ENCODE measurements at places on chromosomes 5 and 9. TPM values are rescaled to one million over a fixed set of nuclear protein-coding genes. Genes with fewer than 3 reads are reported as not detected.

Gene EGR1
- 412 TPM for total RNA-seq

Gene KIF12
- not detected for total RNA-seq

Gene AHRR
- total RNA-seq, result 2.9 TPM

Gene SPATA31E1
- total RNA-seq, result not detected

Gene NR4A3
- 49.8 TPM for total RNA-seq

Gene CERT1
- 38.6 TPM for total RNA-seq

Gene RASEF
- 1.00 TPM for total RNA-seq

Gene KIF24
- total RNA-seq, result 0.74 TPM

Gene OCLN
- total RNA-seq, result 1.9 TPM

Gene SV2C
- 0.05 TPM for total RNA-seq

Gene C5orf46
- total RNA-seq, result 1.9 TPM

Gene PFN3
- total RNA-seq, result not detected

Gene NR6A1
- 0.76 TPM for total RNA-seq

Gene ARID3C
- total RNA-seq, result not detected

Gene ALDH1A1
- total RNA-seq, result 235 TPM

Gene INSL6
- total RNA-seq, result not detected

Gene CD274
- 3.5 TPM for total RNA-seq

Gene PIP5KL1
- 1.3 TPM for total RNA-seq

Gene ECSCR
- total RNA-seq, result 39.7 TPM

Gene GABRB2
- 0.93 TPM for total RNA-seq

Gene ACTL7A
- total RNA-seq, result not detected

Gene AFAP1L1
- 17.9 TPM for total RNA-seq

Gene ZNF300
- 5.5 TPM for total RNA-seq

Gene IPPK
- total RNA-seq, result 5.8 TPM

Gene PDE8B
- total RNA-seq, result 15.1 TPM

Gene CKMT2
- total RNA-seq, result 26.3 TPM

Gene PDE6A
- total RNA-seq, result not detected

Gene SLC6A3
- total RNA-seq, result 0.19 TPM

Gene OR13D1
- not detected for total RNA-seq

Gene STKLD1
- 0.57 TPM for total RNA-seq

Gene DPM2
- total RNA-seq, result 22.8 TPM

Gene IL4
- not detected for total RNA-seq

Gene PCDHGB6
- total RNA-seq, result 8.5 TPM

Gene ANKRD55
- total RNA-seq, result 0.14 TPM

Gene GM2A
- 23.4 TPM for total RNA-seq

Gene SPINK7
- total RNA-seq, result not detected

Gene GABRA6
- total RNA-seq, result not detected

Gene ZBTB34
- total RNA-seq, result 9.6 TPM

Gene PAIP1
- total RNA-seq, result 65.4 TPM

Gene ADAMTS2
- 62.0 TPM for total RNA-seq

Gene TAS2R1
- total RNA-seq, result not detected

Gene DCANP1
- total RNA-seq, result not detected

Gene MIGA2
- total RNA-seq, result 21.1 TPM

Gene FCN2
- not detected for total RNA-seq

Gene SLC6A19
- total RNA-seq, result not detected

Gene NPDC1
- total RNA-seq, result 133 TPM

Gene FOXD4
- 0.32 TPM for total RNA-seq

Gene GPR150
- total RNA-seq, result 0.10 TPM

Gene TMC1
- total RNA-seq, result 1.00 TPM

Gene ANXA2R
- 2.3 TPM for total RNA-seq

Gene ACOT12
- total RNA-seq, result not detected

Gene SHISAL2B
- not detected for total RNA-seq

Gene GLT6D1
- not detected for total RNA-seq

Gene LAMC3
- total RNA-seq, result not detected

Gene GMCL2
- total RNA-seq, result not detected

Gene SPTLC1
- total RNA-seq, result 43.1 TPM

Gene TPPP
- total RNA-seq, result 10.8 TPM
